Suppressor macrophage treated with lipopolysaccharide for 1 hour (primary cell): ENCODE measurements at places on chromosomes 13 and 19.

DNA sequence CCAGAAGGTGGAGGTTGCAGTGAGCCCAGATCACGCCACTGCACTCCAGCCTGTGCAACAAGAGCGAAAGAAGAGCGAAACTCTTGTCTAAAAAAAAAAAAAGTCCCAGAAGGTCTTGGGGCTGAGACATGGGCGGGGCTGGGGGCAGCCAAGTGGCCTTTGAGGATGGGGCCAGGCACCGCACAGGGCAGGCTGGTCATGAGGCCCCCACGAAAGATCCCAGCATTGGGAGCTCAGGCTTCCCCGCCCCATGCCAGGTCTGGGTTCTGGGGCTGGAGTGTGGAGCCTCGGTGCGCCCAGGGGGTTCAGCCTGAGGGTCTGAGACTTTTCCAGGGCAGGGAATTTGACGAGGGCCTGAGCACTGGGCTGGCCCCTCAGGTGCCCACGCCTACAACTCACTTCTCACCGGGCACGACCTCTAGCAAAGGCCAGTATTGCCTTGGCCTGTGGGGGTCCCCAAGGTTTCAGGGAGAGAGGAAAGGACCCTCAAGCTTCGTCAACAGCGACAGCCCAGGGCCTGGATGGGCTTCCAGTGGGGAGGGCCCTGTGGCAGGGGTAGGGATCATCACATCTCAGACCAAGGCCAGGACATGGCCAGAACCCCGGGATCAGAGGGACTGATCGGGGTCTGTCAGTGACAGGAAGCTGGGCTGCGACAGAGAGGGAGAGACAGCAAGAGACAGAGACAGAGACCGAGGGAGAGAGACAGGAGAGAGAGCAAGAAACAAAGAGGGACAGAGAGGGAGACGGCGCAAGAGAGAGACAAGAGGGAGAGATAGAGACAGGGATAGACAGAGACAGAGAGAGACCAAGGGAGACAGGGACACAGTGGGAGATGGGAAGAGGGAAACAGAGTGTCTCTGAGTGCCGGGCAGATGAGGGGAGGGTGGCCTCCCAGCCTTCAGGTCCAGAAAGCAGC lies 7.5 kb upstream of the MEX3D start:
- no peak for DNase-seq

- DNase-seq = no peak
Measured at GRCh38 chr13:41763782-41764181, 197.1 kb downstream of the VWA8 start.

DNA sequence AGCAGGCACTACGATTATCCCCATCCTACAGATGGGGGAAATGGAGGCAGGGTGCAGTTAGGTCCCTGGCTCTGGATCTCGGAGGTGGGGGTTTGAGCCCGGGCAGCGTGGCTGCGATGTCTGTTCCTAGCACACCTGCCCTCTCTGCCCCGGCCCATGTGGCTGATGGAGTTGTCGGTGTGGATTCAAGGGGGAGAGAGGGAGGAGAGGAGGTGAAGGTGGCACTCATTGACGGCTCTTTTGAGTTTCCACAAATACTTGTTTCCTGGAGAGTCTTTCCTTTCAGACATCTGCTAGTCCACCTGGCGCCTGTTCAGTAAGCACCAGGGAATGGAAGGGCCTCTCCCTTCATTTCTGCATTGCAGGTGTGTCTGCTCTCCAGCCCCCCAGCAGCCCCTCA lies 69.9 kb downstream of the ARHGEF18 start:
- DNase-seq = no peak

- no peak for DNase-seq
Measured at GRCh38 chr13:113465300-113465699, 12.0 kb upstream of the ADPRHL1 start.

DNA sequence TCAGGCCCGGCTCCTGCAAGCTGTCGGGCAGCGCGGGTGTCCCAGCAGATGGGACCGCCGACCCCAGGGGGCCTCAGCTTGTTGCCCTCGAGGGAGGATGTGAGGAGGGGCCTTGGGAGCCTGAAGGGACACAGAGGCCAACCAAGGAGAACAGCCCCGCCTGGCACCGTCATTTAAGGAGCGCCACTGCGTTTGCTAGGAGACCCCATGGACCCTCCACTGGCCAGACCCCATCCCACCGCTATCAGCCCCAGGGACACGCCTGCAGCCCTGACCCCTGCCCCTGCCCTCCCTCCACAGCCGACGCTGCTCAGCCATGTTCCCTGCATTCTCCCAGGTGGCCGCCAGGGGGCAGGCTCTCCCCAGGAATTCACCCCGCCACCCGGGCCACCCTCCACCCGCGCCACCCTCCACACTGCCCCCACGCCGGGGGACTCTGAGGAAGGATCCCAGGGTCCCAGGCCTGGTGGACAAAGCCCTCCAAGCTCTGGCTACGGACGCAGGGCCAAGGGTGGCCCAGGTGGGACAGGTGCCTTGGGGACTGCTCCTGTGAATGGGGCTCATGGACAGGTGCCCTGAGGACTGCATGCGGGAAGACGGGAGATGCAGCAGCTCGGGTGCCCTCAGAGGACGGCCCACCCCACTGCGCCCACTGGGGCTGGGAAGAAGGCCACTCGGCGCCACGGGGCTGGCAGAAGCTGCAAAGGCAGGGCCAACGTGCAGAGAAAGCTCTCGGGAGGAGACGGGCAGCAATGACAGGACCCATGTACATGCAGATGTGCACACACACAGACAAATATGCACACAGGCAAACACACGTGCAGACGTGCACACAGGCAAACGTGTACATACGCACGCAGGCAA lies 34.4 kb downstream of the PIP5K1C start:
- DNase-seq = peak; percentile 47

GRCh38 chr19:13018035-13018914 lies 23.0 kb downstream of the NFIX start:
- DNase-seq = no peak

- no peak for DNase-seq
Measured at GRCh38 chr13:107088061-107088460, 520.1 kb upstream of the ARGLU1 start.

DNA sequence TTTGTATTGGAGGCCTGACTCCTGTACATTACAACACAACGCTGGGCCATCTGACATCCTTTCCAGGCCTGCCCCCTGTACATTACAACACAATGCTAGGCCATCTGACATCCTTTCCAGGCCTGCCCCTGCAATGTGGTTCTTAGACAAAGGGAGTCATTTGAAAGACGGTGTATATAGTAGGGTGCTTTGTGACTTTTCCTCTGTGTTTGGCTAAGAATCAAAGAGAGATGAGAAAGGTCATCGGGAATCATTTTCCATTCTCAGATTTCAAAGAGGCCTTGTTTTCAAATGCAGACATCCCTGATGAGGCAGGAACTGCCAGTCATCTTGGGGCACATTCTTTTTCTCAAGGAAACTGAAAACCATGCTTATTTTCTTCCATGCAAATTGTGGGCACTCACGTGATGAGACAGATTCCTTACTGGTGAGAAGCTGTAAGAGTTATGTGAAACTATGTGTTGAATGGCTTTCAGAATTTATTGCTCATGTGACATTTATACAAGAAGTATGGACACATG lies 551.6 kb downstream of the MYO16 start:
- no peak for DNase-seq

DNA sequence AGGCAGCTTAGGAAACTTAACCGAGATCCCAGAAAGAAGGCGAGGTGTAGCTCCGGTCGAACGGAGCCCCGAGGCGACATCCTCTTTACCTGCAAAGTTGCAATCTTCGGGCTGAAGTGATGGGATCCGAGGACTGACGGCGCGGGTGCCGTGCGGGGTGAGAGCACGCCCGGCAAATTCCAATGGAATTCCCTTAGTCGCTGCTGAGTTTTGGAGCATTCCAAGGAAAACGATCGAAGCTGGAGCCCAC lies 141 bp downstream of the TRPC4 start:
- no peak for DNase-seq

GRCh38 chr19:35162471-35163326 lies 8.2 kb downstream of the FXYD5 start:
- DNase-seq = no peak

GRCh38 chr19:8144273-8144995 lies 5.0 kb downstream of the FBN3 start:
- DNase-seq = no peak

DNA sequence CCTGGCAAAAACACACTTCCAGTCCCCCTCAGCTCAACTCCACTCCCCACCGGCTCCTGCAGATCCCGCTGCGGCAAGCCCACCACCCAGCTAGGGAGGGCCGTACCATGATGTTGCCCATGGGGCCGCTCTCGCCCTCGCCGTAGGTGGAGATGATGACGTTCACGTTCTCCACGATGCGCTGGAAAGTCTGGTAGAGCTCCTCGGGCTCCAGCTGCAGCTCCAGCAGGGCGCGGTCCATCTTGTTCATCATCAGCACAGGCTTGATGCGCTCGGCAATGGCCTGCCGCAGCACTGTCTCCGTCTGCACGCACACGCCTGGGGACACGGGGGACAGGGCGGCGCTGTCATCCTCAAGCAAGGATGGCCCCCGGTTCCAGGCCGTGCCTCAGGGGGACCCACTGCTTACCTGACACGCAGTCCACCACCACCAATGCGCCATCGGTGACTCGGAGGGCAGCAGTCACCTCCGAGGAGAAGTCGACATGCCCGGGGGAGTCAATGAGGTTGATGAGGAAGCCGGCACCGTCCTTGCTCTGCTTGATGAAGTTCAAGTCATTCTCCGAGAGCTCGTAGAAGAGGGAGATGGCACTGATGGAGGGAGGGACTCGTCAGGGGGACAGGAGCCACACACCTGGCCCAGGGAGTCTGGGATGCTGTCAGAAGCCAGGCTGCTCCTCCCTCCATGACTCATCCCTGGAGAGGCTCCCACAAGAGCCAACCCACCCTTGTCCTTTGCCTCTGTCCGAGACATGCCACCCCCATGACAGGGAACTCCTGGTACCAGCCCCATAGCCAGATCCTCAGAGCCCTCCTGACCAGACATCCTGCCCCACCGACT lies 2.3 kb downstream of the EEF2 start:
- DNase-seq = no peak

DNA sequence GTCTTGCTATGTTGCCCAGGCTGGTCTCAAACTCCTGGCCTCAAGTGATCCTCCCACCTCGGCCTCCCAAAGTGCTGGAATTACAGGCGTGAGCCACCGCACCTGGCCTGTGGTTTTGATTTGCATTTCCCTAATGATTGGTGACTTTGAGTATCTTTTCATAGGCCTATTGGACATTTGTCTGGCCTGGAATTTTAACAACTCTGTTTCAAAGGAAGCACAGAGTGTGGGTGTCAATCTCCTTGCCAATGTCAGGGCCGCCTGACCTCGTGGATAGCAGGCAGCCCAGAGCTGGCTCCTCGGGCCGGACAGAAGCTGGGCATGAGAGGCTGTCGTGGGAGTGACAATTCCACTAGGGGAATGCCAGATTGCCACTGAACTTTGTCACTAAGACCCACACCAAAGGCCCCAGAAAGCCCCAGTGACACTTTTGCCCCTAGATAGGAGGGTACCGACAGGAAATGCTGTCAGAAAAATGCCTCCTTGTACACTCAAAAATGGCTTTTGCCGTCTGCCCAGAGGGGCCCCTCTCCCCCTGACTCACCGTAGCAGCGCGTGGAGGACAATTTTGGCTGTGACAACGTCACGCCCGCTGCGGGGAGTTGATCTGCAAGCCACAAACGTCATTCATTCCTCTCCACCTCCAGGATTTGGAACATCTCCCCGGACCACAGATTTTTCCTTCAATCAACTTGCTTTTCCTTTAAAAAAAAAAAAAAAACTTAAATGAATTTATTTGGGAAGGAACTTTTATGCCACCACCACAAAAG lies 11.7 kb upstream of the ADGRE5 start:
- peak; percentile 97 for DNase-seq

- DNase-seq = no peak
Measured at GRCh38 chr19:35310331-35310730, 18.4 kb downstream of the MAG start.

DNA sequence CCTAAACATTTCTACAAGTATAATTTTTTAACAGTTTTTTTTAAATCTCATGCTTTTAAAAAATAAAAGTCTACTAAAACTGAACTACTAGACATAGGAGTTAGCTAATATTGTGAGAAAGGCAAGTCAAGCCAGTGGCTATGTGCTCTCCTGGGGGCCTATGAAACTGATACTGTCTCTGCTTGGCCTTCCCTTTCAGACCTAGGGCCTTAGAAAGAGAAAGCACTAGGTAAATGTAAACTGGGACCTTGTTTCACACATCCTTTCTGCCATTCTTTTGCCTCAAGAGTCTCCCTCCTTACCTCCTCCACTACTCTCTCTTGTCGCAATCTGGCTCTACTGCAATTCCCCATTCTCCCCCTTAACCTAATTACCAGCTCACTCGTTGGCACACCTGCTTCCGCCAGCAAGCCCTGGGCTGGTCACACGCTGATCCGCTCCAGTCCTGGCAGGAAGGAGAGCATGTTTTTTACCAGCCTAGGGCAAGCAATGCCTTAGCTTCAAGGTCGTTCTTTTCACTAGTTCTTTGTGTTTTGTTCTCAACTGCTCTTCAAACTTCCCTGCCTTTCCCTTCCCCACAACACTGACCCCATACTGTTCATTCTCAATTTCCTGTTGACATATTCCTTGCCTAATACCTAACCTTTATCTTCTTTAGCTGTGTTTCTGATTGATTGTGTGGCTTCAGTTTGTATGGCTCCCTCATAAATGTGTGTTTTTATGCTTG lies 23.1 kb downstream of the TBC1D4 start:
- DNase-seq = no peak

DNA sequence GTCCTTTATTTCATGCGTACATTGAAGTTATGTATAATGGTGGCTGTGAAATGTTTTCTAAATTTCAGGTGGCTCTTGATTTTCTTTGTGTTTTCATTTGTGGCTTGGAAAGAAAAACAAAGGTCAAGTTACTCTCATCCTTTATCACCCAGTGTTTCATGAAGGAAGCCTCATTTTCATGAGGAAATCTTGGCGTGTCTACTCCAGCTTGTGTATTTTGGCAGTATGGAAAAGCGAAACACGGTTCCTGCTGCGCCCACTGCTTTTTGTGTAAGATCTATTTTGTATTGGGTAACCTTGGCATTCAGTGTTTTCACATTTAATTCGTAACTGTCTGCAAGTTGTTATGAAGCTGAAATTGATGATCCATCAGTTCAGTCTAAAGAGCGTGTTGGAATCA lies 147.0 kb upstream of the RNF113B start:
- DNase-seq = no peak

DNA sequence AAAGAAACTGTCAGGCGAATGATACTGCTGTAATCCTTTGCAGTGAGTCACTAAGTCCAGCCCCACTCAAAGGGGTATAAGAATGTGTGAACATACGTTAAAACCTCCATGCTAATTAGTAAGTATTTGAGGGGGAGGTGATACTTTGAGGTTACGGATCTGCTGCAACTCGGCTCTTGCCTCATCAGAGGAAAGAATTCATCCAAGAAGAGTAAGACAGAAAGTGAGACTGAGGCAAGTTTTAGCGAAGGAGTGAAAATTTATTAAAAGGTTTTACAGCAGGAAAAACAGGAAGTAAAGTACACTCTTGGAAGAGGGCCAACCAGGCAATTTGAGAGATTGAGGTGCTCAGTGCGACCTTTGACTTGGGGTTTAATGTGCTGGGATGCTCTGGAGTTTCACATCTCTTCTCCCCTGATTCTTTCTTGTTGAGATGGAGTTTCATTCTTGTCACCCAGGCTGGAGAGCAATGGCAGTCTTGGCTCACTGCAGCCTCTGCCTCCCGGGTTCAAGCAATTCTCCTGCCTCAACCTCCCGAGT lies 9.8 kb downstream of the CLEC4M start:
- DNase-seq = peak; percentile 82
